ENCODE measurements at places on chromosomes 16 and 17.

- no peak for DNase-seq
Measured at GRCh38 chr17:49914096-49914490, 54.9 kb upstream of the DLX4 start.

DNA sequence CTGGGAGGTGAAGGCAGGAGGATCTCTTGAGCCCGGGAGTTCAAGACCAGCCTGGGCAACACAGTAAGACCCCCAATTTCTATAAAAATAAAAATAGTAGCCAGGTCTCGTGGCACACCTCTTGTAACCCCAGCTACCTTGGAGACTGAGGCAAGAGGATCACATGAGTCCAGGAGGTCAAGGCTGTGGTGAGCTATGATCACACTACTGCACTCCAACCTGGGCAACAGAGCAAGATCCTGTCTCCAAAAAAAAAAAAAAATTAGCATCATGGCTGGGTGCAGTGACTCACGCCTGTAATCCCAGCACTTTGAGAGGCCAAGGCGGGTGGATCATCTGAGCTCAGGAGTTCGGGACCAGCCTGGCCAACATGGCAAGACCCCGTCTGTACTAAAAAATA, 6.7 kb upstream of the CBX2 start:
- no peak for DNase-seq

GRCh38 chr16:46923513-46924295, 39.5 kb downstream of the GPT2 start:
- no peak for DNase-seq

DNA sequence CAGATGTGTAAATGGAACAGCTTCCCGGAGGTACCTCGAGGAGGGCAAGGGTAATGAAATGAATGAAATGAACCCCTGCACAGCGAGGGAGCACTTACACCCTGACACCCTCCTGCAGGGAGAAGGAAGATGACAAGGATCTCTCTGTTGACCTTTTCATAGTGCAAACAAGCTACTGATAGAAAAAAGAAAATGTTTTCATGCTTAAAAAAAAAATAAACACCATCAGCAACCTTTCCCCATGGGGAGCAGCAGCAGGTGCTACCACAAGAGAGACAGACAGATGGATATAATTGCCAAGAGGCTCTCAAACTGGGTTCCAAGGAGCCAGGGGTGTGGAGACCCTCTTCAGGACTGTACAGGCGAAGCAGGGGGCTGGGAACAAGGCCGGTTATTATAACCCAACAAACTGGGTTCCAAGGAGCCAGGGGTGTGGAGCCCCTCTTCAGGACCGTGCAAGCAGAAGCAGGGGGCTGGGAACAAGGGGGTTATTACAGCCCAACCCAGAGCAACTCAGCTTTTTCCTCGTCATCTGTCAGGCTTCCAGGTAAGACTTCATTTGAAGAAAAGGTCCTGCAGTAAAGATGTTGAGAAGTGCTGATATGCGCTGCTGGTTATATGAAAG, 718 bp upstream of the RPH3AL start:
- DNase-seq, result no peak

DNA sequence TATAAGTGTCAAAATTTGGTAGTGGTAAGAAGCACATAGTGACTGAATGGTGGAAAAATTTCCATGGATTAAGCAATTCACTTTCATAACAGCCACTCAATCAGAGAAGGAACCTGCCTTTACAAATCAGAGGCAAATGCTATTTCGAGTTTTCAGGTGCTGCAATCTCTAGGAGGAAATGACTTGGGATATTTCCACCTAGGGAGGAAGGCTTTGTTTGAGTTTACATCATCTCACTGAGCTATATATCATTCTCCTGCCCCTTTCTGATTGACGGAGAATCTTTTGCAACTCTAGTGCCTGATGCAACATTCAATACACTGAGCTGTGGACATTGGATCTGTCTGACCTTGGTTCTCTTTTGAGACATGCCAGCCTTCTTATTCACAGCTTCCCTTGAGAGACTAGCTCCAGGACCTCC, 26.3 kb downstream of the MARCHF10 start:
- no peak for DNase-seq

- DNase-seq, result no peak
Measured at GRCh38 chr16:88519938-88520653, 50.1 kb upstream of the ZC3H18 start.

DNA sequence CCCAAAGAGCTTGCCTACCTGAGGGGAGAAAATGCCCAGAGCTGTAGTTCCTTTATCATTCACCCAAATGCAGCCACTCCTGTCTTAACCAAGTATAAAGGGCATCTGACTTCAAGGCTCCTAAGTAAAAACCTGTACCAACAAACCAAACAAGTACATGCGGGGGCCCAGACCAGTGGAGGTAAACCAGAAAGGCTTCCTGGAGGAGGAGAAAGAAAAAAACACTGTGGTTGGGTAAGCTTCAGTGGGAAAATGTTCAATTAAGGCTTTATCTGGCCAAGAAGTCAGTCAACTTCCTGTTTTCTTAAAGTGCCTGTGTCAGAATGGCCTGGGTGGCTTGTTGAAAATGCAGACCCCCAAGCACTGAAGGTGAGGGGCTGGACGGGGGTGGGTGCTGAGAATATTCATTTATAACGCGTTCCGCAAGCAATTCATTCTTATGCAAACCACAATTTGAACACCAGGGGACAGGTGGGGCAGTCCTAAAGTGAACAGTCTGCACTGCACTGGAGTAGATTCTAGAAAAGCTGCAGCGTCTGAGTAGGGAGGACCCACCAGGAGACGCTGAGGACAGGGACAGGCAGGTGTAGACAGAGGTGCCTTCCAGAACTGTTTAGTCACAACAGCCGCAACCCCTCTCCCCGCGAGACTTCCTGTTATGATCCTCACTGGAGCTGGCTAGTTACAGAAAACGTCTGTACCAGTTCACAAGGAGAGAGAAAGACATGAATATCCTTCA, 467.1 kb downstream of the SOX9 start:
- no peak for DNase-seq

GRCh38 chr17:50153650-50154575, 3.4 kb upstream of the PPP1R9B start:
- DNase-seq, result no peak

- no peak for DNase-seq
Measured at GRCh38 chr17:79830303-79830702, 8.9 kb downstream of the CBX4 start.

DNA sequence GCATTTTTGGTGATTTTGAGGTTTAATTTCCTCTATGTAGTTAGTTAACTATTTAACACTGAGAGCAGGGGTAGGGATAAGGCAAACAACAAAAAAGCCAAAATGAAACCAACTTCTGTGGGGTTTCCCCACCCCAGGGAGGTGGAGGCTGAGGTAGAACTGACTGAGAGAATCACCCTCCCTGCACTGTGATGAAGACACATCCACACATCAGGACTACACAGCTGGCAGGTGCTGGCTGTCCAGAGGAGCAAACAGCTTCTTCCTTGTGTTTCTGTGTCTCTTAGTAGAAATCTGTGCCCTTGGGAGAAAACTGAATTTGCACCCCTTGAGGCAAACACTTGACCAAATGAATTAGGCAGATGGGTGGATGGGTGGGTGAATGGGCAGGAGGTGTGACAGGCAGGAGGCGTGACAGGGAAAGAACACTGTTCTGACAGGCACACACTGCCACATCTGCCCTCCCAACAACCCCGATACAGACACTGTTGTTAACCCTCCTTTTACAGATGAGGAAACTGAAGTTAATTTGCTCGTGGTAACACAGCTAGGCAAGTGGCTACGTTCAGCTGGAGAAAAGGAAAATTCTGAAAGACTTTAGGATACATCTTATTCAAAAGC, 62.9 kb upstream of the AMZ2 start:
- no peak for DNase-seq

- DNase-seq, result no peak
Measured at GRCh38 chr17:31051506-31051905, 43.3 kb upstream of the NF1 start.

DNA sequence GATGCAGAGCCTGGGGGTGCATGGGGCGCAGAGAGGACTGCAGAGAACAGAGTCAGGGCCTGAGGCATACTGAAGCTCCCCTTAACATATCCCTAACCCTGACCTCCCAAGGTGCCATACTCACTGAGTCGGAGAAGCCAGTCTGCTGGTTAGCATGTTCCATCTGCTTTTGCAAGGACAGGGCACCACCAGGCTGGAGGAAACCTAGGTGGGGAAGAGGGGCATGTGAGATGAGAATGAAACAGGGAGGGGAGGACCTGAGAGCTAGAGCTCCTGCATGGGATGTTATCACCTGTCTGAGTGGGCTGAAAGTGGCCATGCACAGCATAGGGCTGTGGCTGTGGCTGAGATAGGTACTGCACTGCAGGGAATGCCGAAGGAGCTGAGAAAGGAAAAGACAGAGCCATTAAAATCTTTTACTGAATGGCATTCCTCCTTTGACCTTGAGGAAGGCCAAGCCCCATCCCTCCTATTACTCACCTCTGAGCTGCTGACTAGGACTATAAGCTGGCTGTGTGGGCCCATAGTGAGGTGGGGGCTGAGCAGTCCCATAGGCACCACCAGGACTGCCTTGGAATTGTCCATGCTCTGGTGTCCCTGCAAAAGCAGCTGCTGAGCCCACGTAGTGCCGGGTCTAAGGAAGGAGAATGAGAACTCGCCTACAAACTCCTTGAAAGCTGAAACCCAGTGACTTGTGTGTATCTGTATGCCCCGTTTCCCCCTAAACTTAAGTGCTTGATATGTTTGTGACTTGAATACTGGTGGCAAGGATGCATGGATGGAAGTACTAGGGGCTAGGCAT, 1.9 kb downstream of the GPS2 start:
- no peak for DNase-seq

- DNase-seq, result no peak
Measured at GRCh38 chr17:40355804-40356758, 8.5 kb downstream of the GJD3 start.

GRCh38 chr16:84989749-84990620, 21.4 kb downstream of the ZDHHC7 start:
- no peak for DNase-seq

GRCh38 chr17:57667461-57667923, 77.6 kb downstream of the CCDC182 start:
- no peak for DNase-seq

- DNase-seq, result no peak
Measured at GRCh38 chr16:30947859-30948666, 805 bp upstream of the ORAI3 start.

DNA sequence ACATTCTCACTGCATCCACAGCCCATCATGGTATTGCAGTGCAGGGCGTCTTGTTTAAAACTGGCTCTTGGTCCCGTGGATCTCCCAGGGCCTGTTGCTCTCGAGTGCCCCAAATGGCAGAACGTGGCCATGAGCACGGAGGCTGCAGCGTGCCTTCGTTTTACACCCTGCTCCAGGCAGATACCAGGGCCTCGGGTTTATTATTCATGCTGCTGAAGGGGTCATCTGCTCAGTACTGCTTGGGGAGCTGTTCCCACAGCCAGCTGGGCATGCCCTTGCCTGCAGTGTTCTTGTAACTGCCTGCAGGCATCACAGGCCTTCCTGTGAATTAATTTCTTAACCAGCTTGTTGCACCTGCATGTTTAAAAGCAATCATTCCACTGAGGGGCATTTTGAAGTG, 129.7 kb upstream of the CHMP6 start:
- DNase-seq, result no peak

DNA sequence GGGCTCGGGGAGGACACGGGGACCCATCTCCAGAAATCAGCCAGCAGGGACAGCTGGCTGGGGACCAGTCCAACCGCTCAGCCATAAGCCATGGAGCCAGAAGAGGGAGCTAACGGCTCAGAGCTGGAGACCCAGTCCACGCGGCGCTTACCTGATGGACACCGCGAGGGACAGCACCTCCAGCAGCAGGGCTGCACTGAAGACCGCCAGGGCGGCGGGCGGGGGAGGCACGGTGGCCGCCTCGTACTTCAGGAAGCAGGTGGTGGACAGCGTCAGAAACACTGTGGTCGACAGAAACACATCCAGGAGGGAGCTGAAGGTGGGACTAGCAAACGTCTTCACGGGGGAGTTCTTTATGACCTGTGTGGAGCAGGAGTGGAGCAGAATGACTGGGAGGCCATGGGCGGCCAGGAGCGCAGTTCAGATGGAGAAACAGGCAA, 102.6 kb upstream of the CREBBP start:
- DNase-seq, result no peak

DNA sequence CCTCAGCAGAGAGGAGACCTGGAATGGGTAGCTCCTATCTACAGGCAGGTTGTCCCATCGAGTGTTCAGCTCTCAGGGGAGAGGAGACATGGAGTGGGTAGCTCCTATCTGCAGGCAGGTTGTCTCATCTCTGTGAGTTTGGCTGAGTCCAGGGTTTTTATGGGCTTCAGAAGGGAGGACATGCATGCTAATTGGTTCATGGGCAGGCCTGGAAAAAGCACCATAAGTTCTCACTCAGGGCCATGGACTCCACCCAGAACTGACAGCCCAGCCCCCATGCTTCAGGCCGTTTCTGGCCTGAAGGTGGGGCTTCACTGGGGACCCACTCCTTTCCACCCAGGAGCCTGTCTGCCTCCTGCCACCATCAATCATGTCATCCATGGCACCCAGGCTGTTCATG, 84.0 kb downstream of the CYB561 start:
- DNase-seq, result no peak

GRCh38 chr17:15945527-15946191, 729 bp downstream of the ADORA2B start:
- DNase-seq, result no peak

DNA sequence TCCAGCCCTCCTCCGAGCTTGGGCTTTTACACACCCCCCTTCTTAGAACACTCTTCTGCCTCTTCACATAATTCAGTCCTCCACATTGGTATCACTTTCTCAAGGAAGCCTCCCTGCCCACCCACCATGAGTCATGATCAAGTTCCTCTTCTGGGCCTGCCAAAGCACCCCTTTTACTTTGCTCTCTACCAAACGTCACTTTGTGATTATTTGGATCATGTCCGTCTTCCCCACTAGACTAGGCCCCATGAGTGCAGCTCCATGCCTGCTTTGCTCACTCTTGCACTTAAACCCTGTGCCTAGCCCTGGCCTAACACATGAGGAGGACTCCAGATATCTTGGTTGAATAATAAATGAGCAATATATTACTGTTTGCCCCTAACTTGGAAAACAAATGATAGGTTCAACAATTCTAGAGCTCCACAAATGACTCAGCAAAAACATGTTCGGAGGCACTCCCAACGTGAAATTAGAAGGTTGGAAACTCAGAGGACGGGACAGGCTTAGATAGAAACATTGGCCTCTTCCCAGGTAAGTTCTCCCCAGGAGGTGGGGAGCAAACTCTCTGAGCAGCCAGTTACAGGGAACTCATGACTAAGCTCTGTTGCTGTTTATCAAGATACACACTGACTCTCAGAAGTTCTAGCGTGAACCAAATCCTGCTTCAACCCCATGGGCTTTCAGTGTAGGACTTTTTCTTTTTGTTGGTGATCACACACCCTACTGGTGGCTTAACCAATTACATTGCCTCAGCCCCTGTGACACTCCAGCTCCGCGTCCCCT, 28.3 kb downstream of the G6PC1 start:
- DNase-seq, result no peak

DNA sequence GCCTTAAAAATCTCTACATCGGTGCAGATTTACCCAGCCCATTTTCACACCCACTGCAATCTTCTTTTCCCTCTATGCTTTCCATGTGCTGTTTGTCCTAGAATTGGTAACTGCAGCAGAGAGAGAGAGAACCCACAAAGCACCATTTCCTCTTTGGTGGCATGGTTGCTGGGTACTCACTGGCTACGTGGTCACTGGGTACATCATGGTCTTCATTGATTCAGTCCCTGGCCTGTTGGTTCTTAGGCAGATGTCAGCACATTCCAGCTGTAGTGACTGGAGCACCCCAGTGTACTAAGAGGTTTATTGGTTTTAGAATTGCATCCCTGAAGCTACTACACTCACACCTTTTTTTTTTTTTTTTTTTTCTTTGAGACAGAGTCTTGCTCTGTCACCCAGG, 156.1 kb upstream of the CACNG5 start:
- no peak for DNase-seq

- no peak for DNase-seq
Measured at GRCh38 chr17:16046966-16047365, 47.3 kb downstream of the TTC19 start.
